NCI-H2081 treated with DMSO at 0.1 percent for 48 hours (cell line): ENCODE measurements at places on chromosomes 12 and 14.

- DNase-seq, result no peak
Measured at GRCh38 chr12:54384591-54385041, at the start of gene ZNF385A. TSS of gene ZNF385A (minus strand) at chr12:54384733. CDS start at chr12:54384514, 219 bp downstream.

DNA sequence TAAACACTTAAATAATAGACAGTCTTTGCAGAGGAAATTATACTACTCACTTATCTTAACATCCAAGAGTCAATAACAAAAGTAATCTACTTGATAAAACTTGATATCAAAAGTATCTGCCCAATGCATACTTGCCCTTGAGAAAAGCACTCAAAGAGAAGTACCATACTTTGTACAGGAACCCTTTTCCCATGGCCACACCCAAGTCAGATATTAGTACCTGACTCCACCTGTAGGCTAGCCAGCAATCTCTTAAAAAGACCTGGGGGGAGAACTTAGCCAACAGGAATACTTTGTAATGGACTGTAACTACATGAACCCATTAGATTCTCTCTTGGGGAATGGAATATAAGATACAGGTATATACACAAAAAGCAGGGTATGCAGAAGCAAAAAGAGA is 99.6 kb upstream of the HECTD1 start:
- no peak for DNase-seq

- no peak for DNase-seq
Measured at GRCh38 chr14:100526057-100526456, 61.2 kb downstream of the BEGAIN start.

GRCh38 chr14:44369401-44370123 is 137.5 kb downstream of the FSCB start:
- DNase-seq, result no peak

GRCh38 chr12:6724409-6724797 is 557 bp downstream of the COPS7A start:
- no peak for DNase-seq

DNA sequence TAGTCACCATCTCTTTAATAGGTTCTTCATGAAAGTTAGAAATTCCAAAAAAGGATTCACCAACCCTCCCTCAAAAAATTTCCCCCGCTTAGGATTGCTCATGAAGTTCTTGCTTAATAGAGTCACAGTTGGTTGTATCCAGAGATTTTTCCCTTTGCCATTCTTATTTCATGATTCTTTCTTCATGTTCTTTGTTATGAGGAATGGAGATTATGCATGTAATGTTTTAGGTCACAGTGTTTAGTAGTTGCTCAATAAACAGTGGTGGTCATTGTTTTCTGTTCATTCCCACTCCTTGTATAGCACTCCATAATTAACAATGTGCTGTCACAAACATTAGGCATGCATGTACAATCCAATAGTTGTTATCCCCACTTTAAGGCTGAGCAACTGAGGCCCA is 51.2 kb upstream of the RTRAF start:
- no peak for DNase-seq

DNA sequence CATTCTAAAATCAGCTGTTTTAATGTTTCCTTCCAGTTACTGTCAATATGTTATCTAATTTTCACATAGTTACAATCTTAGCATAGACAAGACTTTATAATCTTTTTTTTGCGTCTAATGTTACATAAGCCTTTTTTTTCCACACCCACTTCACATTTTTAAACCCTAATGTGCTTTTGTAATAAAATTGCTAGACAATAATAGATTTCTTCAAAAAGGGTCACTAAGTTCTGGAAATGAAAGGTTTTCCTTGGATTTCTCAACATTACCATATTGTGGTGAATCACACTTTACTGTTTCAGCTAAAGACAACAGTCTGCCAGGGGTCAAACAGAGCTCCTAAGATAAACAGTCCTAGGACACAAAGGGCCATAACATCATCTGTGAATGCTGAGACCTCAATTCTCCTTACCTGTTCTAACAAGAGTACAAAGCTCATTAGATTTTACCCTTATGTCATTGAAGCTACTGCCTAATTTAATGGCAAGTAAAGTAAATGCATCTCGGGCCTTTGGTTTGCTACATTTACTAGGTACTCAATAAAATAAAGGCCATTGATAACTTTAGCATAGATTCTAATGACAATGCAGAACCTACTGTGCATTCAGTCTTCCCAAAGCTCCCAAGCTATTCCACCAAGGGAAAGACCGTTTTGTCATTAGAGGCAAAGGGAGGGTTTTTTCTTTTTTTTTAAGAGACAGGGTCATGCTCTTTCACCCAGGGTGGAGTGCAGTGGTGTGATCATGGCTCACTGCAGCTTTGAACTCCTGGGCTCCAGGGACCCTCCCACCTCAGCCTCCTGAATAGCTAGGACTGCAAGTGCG is 111.2 kb upstream of the SLC38A2 start:
- no peak for DNase-seq

DNA sequence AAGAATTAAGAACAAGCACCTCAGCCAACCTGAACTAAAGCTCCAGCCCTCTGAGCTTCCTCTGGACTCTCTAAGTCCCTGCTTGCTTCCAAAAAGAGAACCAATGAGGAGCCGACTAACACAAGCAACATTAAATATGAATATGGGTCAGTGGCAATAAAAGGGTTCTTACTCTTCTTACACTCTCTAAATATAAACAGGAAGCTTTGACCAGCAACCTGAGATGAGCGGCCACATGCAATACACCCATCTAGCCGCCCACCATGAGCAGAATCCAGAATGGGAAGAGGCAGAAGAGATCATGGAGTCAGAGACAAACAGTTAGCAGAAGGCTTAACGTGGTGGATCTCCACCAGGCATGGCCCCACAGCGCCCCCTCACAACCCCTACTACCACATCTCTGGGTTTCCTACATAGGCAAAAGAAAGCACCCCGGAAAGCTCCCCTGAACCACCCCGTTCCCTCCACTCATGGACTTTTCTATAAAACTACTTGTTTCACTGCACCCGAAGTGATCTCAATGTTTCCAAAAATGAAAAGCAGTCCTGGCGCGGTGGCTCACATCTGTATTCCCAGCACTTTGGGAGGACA is 59.4 kb downstream of the TTC7B start:
- no peak for DNase-seq
